ENCODE measurements at places on chromosomes 12 and 14.

- no peak for DNase-seq
These were observed 2.2 kb downstream of the ATP6V1D start for GRCh38 chr14:67357186-67357968.

- DNase-seq: no peak
These were observed 22.5 kb upstream of the AKAP6 start for GRCh38 chr14:32306549-32306948.

DNA sequence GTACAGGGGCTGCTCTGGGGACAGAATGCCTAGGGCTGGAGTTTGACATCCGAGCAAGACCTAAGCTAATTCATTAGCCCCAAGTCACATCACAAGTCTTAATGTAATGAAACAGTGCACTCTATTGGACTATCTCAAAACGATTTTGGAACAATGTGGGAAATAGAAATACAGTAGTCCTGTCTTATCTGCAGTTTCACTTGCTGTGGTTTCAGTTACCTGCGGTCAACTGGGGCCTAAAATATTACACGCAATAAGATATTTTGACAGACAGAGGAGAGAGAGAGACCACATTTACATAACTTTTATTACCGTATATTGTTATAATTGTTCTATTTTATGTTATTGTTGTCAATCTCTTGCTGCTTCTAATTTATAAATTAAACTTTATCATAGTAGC lies 21.1 kb downstream of the MOAP1 start:
- DNase-seq: no peak

DNA sequence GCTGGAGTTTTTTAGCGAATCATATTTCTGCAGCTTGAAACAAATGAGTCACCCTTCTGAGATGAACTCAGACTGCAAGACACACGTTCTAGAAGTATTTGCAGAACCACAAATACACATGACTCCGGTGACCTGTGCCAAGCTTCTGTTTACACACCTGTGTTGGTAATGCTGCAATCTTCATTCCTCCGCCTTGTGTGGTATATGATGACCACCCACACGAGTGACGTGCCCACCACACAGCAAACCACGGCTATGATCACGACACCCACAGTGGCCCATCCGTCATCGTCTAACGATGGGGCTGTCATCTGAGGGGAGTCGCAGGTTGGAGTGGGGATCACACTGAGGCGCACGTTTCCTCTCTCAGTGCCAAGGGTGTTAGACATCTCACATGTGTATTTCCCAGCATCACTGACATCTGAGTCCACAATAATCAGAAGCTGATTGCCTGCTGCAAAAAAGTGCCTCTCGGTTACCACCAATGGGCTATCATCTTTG lies 43.0 kb downstream of the LRIG3 start:
- no peak for DNase-seq

DNA sequence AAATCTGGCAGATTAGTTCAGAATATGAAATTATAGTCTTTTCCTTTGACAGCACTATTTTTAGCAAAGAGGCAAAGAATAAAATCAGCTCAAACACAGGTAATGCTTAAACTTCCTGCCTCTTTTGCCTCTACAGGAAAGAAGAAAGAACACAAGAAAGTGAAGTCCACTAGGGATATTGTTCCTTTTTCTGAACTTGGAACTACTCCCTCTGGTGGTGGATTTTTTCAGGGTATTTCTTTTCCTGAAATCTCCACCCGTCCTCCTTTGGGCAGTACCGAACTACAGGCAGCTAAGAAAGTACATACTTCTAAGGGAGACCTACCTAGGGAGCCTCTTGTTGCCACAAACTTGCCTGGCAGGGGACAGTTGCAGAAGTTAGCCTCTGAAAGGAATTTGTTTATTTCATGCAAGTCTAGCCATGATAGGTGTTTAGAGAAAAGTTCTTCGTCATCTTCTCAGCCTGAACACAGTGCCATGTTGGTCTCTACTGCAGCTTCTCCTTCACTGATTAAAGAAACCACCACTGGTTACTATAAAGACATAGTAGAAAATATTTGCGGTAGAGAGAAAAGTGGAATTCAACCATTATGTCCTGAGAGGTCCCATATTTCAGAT lies 17.4 kb downstream of the TMPO start:
- DNase-seq: no peak

- no peak for DNase-seq
These were observed 109.4 kb downstream of the SLC38A1 start for GRCh38 chr12:46159309-46159901.

GRCh38 chr12:89454080-89454848 lies 70.3 kb downstream of the GALNT4 start:
- no peak for DNase-seq

DNA sequence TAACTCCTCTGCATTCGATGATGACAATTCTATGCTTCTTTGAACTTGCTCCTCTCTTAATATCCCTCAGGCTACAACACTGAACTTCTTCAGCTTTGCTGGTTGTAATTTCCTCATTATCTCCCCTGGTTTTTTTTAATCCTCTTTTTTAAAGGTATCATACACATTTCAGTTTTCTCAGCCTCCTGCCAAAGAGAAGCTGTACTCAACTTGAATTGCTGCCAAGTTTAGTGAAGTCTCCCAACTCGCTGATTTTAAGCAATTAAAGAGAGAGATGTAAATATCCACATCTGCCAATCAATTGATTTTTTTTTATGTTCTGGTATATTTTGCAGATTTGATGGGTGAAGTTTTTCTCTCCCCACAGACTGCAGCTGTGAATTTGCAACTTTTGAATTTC lies 817.8 kb downstream of the GALC start:
- no peak for DNase-seq

- peak; percentile 13 for DNase-seq
These were observed 223.9 kb downstream of the PTPRO start for GRCh38 chr12:15546102-15546701.

GRCh38 chr12:75978677-75979076 lies 52.9 kb downstream of the PHLDA1 start:
- DNase-seq: no peak

GRCh38 chr14:68792979-68793733 lies at the start of gene ZFP36L1:
Gene ZFP36L1 (minus strand): TSS chr14:68793067. CDS start chr14:68792938, 129 bp downstream.
- peak; percentile 90 for DNase-seq

DNA sequence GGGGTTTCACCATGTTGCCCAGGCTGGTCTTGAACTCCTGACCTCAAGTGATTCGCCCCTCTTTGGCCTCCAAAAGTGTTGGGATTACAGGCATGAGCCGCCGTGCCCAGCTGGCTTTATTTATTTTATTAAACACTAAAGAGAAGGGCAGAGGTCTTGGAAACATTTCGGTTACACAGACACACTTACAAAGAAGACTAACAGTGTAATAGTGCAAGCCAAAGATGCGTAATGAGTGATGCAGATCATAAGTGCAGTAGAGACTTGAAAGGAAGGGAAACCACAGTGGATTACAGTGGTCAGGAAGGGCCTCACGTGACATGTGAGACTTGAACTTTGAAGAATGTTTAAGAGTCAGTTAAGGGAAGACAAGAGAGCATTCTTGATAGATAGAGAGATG lies 33.9 kb upstream of the CDK17 start:
- peak; percentile 64 for DNase-seq

DNA sequence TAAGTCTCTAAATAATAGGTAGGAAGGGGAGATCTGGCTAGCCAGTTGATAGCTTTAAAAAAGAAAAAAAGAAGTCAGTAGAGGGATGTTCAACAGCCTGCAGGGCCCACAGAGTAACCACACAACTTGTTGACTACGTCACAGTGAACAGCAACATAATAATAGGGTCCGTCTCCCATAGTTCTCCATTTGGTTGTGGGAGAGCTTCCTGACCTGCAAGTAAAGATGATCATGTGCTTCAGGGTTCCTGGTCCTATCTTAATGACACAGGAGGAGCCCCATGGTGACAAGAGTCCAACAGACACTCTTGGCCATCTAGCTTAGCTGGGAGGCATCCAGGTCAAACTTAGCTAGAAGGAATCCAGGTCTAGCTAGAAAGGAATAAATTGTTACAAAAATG lies 36.2 kb downstream of the FGD6 start:
- no peak for DNase-seq

GRCh38 chr14:66944872-66945271 lies 244.4 kb upstream of the GARIN2 start:
- no peak for DNase-seq

DNA sequence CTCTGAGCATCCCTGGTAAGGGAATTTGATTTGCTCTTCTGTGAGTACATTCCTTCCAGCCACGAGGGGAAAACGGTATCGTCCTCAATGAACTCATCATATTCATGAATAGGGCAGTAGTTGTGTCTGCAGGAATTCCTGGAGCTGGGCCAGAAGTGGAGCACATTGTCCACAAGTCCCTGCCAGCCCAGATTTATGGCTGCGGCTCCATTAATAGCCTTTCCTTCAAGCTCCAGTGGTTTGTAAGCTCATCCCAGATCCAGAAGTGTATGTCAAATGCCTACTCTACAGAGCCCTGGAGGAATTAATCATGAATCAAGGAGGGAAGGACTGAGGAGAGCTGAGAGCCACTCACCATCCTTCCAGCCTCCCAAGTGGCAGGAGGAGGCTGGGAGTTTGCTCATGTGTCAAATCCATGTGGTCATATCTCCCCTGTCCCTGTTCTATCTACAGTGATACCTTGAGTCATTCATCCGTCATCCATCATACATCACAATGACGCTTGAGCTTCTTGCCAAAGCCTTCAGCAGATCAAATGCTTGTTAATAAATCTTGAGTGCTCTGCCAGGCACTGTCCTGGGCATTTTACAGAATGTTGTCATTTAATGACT lies 65.5 kb downstream of the SVOP start:
- no peak for DNase-seq

DNA sequence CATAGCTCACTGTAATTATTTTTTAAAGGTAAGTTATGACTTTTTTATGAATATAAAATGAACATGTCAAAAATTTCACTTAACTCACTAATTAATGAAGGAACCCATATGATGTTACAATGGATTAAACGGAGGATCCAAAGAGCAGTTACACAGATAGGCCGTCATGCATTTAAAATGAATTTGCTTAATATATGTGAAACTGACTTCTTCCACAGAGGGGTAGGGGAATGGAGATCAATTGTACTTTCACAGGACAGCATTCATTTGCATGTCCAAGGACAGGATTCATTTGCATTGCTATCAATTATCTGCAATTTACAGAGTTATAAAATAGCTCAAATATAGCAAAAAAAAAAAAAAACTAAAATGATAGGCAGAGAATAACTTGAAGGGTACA lies 6.6 kb upstream of the CRY1 start:
- no peak for DNase-seq

DNA sequence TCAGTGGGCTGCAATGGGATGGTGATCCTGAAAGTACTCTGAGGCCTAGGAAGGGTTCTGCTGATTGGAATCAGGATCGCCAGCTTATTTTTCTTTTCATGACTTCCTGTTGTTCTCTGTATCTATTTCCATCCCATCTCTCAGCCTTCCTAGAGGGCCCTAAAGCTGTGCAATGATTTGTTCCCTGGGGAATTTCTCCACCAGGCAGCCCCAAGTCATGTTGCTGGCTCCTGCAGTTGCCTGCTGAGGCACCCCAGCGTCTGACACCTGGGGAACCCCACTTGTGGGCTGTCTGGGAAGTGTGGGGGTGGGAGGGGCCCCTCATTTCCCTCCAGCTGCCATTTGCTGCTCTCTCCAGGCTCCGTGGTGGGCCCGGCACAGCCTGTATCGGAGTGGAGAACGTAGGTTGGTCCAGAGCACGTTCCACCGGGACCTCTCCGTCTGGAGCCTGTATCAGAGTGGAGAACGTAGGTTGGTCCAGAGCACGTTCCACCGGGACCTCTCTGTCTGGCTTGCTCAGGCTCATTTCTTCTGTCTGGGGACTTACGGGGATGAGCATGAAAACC lies 138.3 kb downstream of the TSPAN9 start:
- DNase-seq: no peak

GRCh38 chr12:76307083-76307482 lies 41.1 kb downstream of the BBS10 start:
- DNase-seq: no peak

- DNase-seq: no peak
These were observed 59.5 kb downstream of the ARID2 start for GRCh38 chr12:45789025-45789424.

DNA sequence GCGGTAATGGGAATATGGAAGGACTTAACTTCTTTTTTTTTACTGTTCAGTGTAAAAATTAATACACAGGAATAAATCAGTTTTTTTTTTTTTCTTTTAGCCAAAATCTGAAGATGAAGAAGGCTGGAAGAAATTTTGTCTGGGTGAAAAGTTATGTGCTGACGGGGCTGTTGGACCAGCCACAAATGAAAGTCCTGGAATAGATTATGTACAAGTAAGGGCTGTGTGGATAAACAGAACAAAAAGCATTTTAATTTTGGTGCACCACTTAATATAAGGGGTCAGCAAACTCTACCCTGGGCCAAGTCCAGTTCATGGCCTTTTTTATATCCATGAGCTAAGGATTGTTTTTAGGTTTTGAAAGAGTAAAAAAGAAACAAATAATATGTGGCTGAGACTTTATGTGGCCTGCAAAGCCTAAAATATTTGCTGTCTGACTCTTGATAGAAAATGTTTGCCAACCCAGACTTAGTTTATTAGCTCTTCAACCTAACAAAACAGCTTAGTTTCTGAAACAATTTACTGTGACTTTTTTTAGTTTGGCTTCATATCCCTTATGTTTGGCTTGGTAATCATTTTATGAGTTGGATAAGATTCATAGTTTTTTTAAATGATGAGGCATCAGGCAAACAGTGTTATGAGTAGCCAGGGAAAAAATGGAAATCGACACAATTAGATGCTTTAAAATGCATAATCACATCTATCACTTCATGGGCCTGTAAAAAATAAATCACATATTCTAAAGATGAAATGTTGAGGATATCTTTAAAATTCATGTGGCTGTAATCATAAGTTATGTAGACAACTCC lies 8.4 kb downstream of the GEMIN2 start:
- no peak for DNase-seq

GRCh38 chr12:54692353-54692752 lies 44.2 kb upstream of the DCD start:
- peak; percentile 19 for DNase-seq

GRCh38 chr12:28938581-28939235 lies 210.4 kb upstream of the FAR2 start:
- DNase-seq: no peak

DNA sequence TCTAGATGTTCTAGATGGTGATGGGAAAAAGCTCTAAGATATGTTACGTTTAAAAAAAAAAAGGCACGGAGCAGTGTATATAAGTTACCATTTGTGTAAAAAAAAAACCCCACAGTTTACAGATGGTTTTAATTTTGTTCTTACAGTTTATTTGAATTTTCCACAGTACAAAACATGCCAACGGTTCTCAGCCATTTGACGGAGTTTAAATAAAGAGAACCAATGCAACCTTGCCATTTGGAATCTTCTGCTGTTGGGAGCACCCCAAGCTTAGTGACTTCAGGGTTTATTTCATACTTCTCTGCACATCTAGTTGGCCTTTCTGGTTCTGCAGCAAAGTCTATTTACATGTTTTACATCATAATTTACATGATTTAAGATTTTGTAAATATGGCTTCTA lies 7.7 kb upstream of the HPD start:
- DNase-seq: no peak

- DNase-seq: no peak
These were observed 200.9 kb downstream of the APAF1 start for GRCh38 chr12:98845957-98846356.

Measured in GM12864 (cell line).